ENCODE measurements at places on chromosomes 3 and 15.
A peak's percentile ranks its signal among the peaks of the same experiment; 100 is the strongest.

DNA sequence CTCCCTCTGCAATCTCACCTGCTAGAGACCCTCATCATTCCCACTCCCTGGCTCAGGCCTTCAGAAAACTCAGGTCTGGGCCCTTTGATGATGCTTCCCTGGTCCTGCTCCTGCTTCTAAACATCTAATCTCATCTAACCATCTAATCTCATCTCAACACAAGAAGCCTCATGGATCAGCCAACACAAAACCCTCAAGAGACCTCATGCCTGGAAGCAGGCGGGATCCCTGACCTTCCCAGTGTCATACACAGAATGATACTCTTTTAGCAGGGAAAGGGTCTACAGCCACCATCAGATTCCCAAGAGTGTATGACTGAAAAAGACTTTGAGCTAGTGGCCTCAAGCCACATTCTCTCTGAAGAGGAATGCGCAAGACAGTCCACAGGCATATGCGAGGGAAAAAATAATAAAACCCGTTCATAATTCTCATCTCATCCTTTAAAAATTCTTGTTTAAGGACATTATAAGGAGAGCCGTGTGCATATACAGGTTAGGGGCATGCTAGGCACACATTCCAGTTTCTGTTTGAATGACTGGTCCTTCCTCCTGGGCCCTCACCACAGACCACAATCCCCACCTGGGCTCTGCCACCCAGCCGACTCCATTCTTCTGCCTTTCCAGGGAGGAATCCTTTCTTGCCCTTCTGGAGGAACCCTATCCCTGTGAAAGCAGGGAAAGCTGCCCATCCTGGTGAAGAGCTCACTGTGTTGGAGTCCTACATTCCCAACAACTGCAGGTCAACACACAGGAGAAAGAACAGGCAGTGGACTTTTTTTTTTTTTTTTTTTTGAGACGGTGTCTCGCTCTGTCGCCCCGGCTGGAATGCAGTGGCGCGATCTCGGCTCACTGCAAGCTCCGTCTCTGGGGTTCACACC, 2.2 kb downstream of the ZXDC start:
- no peak for DNase-seq

- no peak for DNase-seq
These were observed 525 bp upstream of the MCCC1 start for GRCh38 chr3:183099838-183100204.

GRCh38 chr15:44193651-44194322, 1.3 kb downstream of the FRMD5 start:
- no peak for DNase-seq

DNA sequence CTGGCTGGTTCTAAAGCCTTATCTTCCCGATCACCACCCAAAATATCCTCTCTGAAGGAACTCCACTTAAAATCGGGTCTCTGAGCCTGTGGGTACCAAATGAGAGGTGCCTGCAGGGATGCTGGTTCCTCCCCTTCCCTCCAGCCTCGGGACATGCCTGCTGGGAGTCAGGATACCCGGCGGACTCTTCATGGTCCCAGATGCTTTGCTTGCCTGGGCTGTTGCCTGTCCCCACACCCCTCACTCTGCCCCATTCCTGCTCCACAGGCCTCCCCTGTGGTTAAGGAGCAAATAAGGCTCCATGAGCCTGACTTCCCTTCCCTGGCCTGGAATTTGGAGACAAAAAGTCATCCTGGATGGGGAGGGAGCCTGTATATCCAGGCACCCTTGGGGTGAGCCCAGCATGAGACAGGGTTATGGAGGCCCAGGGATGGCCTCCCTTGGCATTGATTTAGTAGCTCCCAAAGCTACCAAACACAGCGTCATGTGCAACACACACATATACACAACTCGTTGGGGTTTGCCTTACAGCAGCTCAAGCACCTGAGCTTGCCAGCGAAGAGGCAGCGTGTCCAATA, 12.3 kb upstream of the CORO2B start:
- no peak for DNase-seq

DNA sequence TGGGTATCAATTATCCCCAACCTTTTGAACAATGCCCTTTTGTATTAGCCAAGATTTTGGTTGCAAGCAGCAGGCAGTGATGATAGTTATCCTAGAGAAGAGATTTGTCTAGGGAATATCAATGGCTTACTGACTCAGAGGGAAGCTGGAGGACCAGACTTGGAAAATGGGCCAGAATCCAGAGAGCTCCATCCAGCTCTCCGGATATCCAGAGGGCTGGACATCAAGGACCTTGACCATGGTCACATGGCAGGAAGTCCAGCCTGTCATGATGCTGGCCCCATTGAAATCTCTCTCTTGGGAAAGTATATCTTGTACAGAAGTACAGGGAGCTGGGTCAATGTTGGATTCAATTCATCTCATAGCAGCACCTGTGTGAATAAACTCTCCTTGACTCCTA, 148.5 kb upstream of the PDZRN3 start:
- DNase-seq: no peak

GRCh38 chr15:52780172-52780980, 9.8 kb downstream of the ONECUT1 start:
- DNase-seq: no peak

- no peak for DNase-seq
These were observed 145.5 kb downstream of the UACA start for GRCh38 chr15:70617911-70618287.

- DNase-seq: no peak
These were observed 63.6 kb upstream of the MEF2A start for GRCh38 chr15:99502182-99502581.

DNA sequence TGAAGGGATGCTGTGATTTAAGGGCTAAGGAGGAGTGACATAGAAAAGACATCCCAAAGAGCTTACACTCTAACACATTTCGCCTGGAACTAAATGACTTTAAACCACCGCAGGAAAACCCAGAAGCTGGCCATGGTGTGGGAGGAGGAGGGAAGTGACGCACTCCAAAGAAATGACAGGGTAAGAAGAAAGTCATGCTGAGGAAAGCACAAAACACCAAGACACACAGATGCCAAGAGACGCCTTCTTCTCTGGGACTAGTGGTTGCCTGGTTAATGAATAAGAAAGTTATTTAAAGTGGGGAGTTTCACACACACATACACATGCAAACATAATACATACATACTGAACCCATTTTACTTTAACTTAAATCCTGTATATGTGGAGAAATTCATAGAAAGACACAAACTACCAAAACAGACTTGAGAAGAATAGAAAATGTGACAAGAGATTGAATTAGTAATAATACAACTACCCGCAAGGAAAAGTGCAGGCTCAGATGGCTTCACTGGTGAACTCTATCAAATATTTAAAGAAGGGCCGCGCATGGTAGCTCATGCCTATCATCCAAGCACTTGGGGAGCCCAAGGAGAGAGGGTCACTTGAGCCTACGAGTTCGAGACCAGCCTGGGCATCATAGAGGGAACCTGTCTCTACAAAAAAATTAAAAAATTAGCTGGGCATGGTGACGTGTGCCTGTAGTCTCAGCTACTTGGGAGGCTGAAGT, 125.5 kb downstream of the NSMCE3 start:
- no peak for DNase-seq

- no peak for DNase-seq
These were observed 129.0 kb downstream of the RPL22L1 start for GRCh38 chr3:170740726-170741591.

DNA sequence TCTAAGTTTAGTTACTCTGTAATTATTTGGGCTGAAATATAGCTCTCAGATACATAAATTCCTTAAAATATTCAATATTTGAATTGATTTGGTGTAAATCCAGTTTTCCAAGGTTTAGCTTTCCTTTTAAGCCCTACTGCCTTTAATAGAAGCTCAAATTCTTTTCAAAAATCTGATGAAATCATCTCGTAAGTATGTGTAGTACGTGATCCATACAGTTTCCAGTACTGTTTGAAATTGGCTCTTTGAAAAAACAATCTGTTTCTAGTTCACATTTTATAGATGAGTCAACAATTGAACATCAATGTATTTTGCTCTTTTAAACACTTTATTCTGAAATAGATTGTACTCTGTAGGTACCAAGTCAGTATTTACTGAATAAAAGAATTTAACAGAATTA, 84.2 kb downstream of the LRRC49 start:
- no peak for DNase-seq

- peak; percentile 76 for DNase-seq
These were observed 77.2 kb downstream of the TBC1D2B start for GRCh38 chr15:78000091-78000926.

DNA sequence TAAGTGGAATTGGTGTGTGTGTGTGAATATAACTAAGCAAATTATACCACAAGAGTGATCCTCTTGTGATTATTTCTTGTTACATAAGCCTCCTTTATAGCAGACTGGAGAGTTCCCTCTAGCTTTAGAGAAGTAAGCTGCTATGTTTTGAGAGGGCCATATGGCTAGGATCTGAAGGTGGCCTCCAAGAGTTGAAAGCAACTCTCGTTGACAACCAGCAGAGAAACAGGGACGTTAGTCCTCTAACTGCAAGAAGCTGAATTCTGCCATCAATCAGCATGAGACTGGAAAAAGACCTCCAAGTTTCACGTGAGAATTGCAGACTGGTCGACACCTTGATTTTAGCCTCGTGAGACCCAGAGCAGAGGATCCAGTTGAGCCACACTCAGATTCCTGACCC, 278.5 kb upstream of the ZNF717 start:
- no peak for DNase-seq

GRCh38 chr15:57152666-57153539, 223.4 kb upstream of the CGNL1 start:
- DNase-seq: no peak
